ENCODE measurements at places on chromosomes 5 and 9.

DNA sequence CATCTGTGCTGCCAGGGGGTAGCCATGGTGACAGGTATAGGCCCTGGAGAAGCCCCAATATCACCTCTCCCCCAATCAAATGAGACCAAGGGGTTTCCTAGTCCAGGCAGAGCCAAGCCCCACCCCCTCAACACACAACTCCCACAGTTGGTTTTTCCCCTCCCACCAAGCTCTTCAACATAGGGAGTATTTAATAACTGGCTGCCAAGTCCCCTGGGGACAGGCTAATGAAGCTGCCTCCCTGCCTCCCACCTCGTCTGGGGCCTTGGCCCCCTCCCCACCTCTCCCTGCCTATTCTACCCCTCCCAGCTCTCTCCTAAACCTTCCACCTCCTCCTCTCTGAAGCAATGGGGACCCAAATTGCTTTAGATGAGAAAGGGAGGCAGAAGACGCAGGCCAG, 23.4 kb downstream of the CPLX2 start:
- DNase-seq: no peak

DNA sequence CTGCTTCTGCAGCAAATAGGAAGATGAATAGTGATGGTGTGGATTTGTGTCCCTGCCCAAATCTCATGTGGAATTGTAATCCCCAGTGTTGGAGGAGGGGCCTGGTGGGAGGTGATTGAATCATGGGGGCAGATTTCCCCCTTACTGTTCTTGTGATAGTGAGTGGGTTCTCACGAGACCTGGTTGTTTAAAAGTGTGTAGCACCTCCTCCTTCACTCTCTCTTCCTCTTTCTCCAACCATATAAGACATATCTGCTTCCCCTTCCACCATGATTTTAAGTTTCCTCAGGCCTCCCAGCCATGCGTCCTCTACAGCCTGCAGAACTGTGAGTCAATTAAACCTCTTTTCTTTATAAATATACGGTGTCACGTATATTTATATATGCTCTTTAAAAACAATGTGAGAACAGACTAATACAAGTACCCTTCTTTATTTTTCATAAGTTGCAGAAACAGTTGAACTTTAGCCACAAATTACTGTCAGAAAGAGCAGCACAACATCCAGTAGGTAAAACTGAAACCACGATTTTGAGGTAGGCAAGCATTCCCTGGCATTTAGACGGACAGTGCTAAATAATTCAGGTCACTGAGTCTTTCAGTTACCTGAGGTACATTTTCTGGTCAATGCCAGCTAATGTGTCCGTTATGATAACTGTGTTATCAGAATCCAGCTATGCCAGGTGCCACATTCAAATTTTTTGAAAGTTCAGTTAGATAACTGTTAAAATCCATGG, 79.3 kb upstream of the SPEF2 start:
- DNase-seq: no peak

DNA sequence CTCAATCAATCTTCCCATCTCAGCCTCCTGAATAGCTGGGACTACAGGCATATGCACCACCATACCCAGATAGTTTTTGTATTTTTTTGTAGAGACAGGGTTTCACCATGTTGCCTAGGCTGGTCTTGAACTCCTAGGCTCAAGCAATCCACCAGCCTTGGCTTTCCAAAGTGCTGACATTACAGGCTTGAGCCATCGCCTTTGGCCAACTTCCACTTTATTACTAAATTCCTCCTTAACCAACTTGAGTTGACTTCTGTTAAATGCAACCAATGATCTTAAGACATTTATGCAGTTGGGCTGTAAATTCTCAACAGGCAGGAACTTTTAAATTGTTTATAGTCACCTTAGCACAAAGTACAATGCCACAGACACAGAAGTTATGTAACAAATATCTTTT, 2.8 kb downstream of the LARS1 start:
- DNase-seq: no peak

- no peak for DNase-seq
Observed at GRCh38 chr5:44663991-44664710, 144.6 kb upstream of the MRPS30 start.

- DNase-seq: no peak
Observed at GRCh38 chr9:37949576-37949975, 45.6 kb upstream of the SLC25A51 start.

DNA sequence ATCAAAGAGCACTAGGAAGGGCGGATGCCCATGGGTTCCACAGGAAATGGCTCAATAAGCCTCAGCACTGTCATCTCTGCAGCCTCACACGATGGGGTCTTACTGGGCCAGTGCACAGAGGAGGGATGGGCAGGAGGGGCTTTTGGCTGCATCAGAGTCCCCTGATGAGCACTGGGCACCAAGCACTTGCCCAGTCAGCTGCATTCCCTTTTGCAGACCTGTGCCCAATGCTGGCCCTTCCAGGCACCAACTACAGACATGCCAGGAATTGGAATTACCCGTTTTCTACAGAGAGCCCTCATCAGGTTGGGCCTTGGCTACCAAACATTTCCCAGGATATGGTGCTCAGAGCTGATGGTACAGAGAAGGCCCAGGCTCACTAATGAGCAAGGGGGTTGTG, 182.5 kb downstream of the HSPA4 start:
- DNase-seq: no peak

GRCh38 chr5:132235340-132235739, 7.7 kb upstream of the P4HA2 start:
- DNase-seq: no peak

GRCh38 chr5:74576941-74577456, 63.5 kb downstream of the ENC1 start:
- DNase-seq: no peak
